ENCODE measurements at places on chromosomes 4 and X.

GRCh38 chrX:98939456-98939855 lies 1470.6 kb downstream of the PCDH19 start:
- DNase-seq: no peak

- no peak for DNase-seq
Measured at GRCh38 chrX:110401135-110401534, 42.5 kb downstream of the RTL9 start.

DNA sequence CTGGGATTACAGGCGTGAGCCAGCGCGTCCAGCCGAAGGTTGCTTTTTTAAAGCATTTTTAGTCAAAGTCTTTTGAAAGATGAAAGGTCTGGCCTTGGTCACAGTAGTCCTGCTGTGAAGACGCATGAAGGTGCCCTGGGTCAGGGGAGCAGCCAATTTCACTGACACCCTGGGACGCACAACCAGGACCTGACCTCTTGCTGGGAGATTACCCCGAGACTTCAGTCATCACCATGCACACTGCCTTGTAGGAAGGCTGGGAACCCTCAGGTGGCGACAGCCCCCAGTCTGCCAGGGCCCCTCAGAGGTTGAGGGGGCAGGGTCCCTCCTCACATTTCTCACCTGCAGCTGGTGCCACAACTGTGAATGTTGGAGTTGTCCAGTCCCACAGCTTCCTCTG lies 53.2 kb downstream of the CPLX1 start:
- no peak for DNase-seq

GRCh38 chr4:84530871-84531270 lies 31.8 kb upstream of the NKX6-1 start:
- no peak for DNase-seq

DNA sequence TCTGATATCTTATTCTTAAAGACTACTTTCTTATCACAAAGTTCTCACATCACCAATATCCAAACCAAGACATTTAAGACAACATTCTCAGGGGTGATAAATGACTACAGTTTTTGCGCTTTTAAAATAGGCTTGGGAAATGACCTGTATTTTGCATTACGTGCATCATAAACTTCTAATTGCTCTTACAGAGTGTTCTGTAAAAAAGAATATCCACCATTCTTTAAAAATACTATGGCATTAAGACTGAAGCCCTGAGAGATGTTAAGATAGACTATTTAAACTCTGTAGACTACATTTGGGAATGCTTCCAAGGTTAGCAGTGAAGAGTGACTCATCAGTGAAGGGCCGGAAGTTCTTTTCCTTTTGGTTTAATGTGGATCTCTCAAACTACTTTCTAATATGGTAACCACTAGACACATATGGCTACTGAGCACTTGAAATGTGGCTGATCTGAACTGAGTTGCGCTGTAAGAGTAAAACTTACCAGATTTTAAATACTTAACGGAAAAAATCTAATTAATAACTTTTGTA lies 518.8 kb upstream of the FTHL17 start:
- no peak for DNase-seq

DNA sequence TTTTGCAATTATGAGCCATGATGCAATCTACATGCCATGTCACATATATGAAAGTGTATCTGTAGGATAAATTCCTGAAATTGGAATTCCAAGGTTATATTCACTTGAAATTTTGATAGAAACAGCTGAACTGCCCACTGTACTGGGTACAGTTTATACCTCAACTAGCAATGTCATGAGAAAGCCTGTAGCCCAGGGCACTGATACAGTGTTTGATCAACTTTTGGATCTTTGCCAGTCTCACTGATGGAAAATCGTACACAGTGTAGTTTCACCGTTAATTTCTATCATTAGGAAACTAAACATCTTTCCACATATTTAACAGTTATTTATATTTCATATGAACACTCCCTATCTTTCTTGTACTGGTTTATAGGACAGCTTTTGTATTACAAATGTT lies 34.2 kb downstream of the TAPT1 start:
- DNase-seq: no peak

DNA sequence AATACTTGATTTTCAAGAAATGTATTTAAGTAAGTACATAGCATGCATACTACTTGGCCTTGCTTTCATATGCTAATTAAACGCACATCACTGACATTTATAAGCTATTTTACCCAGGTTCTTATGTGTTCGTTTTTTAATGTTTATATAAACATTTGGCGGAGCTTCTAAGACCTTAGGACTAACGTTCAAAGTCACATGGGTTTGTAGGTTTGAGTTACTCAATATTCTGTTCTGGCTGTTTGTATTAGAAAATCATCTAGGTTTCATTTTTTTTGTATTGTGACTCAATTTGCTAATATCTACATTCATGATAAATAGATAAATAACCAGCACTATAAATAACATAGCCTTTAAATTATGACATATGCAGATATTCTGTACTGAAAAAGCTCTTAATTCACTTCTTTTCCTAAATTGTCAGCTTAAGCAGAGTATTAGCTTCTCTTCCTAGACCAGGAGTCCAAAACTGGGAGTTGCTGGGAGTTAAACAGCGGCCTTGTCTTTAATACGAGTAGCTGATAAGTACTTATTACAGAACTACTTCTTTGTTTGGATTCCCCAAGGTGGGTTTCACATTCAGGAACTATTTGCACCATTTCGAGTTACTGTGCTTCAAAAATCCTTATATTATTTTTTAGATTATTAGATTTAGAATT lies 42.0 kb downstream of the GUCY1B1 start:
- DNase-seq: no peak

DNA sequence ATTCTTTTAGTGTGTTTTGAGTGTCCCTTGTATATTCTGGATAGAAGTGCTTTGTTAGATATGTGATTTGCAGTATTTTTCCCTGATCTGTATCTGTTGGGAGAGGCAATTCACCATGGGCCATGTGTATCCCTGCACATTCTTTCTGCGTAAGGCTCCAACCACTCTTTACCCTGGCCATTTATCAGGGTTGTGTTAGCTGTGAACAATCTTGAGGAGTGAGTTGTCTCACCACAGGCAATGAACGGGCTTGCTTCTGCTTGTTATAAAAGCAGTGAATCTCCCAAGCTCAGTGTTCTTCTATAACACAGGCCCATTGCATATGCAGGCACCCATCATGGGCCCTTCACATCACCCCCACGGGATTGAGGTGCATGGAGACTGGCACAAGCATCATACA lies 18.9 kb upstream of the SMIM10 start:
- DNase-seq: no peak
